Tongue (tissue), 3 donors: ENCODE measurements at places on chromosomes 4 and X. TPM values are rescaled to one million over a fixed set of nuclear protein-coding genes. Genes with fewer than 3 reads are reported as not detected.

DNA sequence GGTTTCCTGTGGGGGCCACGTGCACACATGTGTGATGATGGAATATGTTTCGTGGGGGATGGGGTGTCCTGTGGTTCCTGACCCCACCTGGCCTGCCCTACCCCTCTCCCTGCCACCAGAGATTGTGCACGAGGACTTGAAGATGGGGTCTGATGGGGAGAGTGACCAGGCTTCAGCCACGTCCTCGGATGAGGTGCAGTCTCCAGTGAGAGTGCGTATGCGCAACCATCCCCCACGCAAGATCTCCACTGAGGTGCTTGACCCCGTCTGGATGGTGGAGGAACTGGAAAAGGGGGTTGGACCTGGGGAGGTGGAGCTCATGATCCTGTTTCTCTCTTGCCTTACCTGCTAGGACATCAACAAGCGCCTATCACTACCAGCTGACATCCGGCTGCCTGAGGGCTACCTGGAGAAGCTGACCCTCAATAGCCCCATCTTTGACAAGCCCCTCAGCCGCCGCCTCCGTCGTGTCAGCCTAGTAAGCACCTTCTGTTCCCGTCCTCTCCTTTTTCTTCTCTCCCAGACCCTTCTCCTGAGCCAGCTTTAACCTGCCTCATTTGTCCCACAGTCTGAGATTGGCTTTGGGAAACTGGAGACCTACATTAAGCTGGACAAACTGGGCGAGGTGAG lies 5.9 kb downstream of the CDK16 start:
- DNase-seq: no peak

DNA sequence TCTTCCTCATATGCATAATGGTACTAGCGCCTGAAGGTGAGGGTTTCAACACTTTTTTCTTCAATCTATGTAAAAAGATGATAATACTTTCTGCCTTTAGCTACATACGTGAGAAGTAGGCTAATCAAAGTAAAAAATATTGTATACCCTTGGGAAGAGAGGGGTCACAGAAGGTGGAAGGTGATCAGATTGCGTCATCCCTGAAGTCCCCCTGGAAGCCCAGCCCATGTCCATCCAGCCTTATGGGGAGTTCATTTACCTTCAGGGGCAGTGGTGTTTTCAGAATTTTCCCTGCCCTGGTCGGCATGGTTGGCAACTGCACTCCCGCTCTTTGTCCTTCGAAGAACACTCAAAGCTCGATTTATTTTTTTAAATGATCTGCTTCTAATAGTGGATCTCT lies 84.2 kb downstream of the LNX1 start:
- DNase-seq: no peak

GRCh38 chr4:51884606-51885005 lies 41.7 kb downstream of the DCUN1D4 start:
- no peak for DNase-seq

- DNase-seq: no peak
These were observed 326.4 kb downstream of the PPP3CA start for GRCh38 chr4:101020956-101021355.

- no peak for DNase-seq
These were observed 3.2 kb downstream of the TAPT1 start for GRCh38 chr4:16222957-16223527.

- peak; percentile 2 for DNase-seq
These were observed 32.0 kb downstream of the PTPN13 start for GRCh38 chr4:86626066-86626465.

GRCh38 chr4:150209140-150209829 lies 131.0 kb downstream of the DCLK2 start:
- DNase-seq: peak; percentile 64

DNA sequence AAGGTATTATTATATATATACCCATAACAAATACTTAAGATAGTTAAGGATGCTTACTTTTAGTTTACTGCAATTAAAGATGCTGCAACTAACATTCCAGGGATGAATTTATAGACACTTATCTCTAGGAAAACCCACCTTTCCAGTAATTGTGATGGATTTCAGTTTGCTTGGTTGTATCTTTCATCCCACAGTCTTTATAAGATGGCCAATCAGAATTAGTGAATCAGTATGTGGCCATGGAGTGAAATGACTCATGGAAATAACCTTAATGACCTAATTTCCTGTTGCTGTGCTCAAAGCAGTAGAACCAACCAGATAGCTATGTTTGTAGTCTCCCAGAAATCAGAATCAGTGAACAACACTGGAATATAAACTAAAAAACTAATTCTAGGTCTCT lies 26.4 kb downstream of the MOSPD2 start:
- no peak for DNase-seq

- DNase-seq: no peak
These were observed 1538.2 kb downstream of the TECRL start for GRCh38 chr4:62871078-62871477.

The CSAG3 gene
- not detected for total RNA-seq

The GRIA2 gene
- 8.9 TPM for total RNA-seq

The HMX1 gene
- not detected for total RNA-seq

The PRKG2 gene
- total RNA-seq: 0.92 TPM

The ARX gene
- total RNA-seq: 0.31 TPM

The ENPEP gene
- total RNA-seq: 31.5 TPM
